HAP-1 (cell line): ENCODE measurements at places on chromosomes 3 and 15.

DNA sequence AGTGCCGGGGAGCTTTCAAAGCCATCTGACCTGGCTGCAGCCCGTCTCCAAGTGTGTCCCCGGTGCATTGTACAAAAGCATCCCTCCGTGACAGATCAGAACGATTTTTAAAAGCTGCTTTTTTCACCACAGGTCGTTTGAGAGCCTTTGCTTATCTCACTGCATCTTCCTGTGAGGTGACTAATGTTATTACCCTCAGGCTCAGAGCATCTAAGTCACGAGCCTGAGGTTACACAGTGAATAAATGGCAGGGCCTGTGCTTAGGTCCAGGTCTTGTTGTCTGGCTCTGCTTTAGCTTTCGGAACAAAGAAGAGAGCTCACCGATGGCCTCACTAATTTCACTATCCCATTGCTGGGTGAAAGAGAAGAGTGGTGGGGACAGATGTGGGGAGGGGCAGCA, 83.3 kb downstream of the SEC22A start:
- DNase-seq = no peak

- DNase-seq = no peak
These were observed 112.5 kb upstream of the SMAD3 start for GRCh38 chr15:66952756-66953522.

- no peak for DNase-seq
These were observed 12.8 kb upstream of the CSRNP1 start for GRCh38 chr3:39166134-39166710.

GRCh38 chr3:4320096-4320911, 17.1 kb downstream of the SETMAR start:
- DNase-seq = peak; percentile 99

DNA sequence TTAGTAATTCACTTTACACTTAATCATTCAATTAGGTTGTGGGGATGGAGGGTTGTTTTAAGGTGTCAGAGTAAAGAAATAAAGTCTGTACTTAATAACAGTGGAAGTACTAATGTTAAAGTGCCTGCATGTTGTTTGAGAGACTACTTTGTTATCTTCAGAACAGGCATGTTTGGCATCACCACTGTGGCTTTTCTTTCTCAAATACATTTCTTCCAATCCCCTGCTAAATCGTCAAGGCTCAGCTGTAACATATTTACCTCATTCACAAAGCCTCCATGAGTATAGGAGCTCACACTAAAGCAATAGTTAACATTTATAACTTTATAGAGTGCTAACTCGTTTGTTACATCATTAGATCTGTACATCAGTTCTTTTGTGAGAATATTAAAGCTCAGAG, 2.6 kb downstream of the TIMMDC1 start:
- DNase-seq = no peak

DNA sequence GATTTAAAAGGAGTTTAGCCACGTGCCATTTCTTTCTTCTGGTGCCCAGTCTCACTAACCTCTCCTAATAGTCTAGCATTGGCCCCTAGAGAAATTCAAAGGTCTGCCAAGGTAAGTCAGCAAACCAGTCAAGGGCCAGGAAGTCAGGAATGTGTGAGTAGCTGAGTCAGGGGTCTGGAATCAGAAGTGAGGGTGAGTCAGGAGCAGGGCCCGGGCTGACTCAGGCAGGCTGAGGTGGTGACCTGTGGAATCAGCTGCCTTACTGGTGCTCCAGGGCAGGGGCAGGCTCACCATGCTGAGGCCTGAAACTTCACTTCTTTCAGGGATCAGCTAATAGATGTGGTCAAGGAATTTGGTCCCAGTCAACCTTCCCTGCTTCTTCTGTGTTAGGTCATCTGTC, 105.8 kb upstream of the MYZAP start:
- DNase-seq = no peak

DNA sequence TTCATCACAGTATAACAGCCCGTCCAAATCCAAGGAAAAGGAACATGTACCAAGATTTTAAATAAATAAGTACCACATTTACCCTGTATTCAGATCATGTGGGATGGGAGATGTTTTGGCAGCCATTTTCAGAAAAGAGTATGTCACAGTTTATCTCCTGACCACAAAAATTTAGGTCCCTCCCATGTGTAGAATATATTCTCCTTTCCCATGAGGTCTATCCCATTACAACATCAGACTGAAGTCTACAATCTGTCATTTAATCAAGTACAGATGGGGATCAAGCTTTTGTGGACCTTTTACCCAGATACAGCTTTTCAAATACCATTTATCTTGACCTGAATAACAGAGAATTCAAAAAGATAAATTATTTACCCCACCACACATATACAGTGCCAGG, 444.5 kb downstream of the PLOD2 start:
- DNase-seq = no peak

GRCh38 chr15:45174069-45174468, 13.7 kb downstream of the SHF start:
- DNase-seq = no peak

DNA sequence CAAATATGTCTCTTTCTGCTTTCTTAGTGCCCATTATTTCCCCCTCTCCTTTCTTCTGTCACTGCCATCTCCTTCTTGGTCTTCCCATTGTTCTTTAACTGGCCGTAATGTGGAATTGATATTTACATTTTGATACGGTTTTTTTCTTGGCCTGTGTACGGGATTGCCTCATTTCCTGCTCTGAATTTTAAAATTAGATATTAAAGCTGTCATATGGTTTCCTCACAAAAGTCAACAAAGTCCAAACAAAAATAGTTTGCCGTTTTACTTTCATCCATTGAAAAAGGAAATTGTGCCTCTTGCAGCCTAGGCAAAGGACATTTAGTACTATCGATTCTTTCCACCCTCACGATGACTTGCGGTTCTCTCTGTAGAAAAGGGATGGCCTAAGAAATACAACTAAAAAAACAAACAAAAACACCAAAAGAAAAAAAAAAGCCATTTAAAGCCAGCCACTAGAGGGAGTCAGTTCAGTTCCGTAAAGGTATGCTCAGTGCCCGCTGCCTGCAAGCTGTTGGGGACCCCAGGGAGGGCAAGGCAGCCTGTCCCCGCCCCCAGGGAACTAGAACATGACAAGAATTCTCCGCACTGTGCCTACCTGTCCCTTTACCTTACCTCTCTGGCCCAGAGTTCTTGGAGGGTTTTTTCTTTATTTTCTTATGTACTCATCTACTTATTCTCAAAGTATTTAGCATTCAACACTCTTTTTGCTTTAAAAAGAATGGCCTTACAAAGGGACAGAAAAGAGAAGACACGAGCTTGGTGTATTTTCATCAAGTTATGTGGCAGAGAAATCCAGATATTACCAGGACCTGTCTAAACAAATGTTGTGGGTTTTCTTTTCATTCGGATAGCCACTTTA, 30.0 kb upstream of the NR2E3 start:
- peak; percentile 74 for DNase-seq

DNA sequence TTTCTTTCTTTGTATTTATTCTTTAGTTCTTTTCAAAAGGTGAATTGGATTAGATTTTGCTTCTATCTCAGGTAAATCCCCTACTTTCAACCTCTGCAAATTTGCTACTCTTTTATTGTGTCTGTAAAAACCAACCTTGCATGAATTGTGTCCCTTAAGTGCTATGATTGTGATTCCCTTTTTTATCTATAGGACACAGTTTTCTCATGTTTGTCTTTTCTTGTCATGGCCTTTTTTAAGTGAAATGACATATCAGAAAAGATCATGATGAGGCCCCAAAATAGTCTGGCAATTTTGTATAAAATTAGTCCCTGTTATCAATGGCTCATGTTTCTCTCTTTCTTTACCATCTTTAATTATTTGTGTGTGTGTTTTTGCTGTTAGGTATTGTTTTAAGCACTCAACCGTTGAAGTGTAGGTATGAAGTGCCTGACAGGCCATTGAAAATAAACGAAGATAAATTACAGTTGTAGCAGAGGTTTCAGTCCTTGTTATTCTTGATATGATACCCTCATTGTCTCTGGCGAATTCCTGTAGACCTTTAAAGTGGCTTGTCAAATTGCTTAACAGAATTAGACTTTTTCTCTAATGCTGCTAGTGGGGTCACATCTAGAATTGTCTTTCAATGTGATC, 184.3 kb downstream of the UBE2E2 start:
- DNase-seq = no peak

DNA sequence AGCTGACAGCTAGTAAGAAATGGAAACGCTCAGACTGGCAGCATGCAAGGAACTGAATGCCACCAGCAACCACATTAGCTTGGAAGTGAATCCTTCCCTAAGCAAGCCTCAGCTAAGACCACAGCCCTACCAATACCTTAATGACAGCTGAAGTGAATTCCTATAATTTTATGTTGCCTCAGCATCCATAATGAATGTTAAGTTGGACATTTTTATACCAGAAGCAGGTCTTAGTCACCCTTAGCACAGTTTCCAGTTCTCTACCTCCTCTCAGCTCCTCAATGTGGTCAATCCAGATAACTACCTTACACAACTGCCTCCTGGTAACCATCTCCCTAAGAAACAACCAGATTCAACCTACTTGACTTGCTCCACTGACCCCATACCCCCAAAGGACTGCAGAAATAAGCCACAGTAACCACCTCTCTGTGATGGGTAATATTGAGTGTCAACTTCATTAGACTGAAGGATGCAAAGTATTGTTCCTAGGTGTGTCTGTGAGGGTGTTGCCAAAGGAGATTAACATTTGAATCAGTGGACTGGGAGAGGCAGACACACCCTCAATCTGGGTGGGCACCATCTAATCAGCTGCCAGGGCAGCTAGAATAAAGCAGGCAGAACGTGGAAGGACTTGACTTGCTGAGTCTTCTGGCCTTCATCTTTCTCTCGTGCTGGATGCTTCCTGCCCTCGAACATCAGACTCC, 33.5 kb downstream of the NEDD4 start:
- DNase-seq = no peak

DNA sequence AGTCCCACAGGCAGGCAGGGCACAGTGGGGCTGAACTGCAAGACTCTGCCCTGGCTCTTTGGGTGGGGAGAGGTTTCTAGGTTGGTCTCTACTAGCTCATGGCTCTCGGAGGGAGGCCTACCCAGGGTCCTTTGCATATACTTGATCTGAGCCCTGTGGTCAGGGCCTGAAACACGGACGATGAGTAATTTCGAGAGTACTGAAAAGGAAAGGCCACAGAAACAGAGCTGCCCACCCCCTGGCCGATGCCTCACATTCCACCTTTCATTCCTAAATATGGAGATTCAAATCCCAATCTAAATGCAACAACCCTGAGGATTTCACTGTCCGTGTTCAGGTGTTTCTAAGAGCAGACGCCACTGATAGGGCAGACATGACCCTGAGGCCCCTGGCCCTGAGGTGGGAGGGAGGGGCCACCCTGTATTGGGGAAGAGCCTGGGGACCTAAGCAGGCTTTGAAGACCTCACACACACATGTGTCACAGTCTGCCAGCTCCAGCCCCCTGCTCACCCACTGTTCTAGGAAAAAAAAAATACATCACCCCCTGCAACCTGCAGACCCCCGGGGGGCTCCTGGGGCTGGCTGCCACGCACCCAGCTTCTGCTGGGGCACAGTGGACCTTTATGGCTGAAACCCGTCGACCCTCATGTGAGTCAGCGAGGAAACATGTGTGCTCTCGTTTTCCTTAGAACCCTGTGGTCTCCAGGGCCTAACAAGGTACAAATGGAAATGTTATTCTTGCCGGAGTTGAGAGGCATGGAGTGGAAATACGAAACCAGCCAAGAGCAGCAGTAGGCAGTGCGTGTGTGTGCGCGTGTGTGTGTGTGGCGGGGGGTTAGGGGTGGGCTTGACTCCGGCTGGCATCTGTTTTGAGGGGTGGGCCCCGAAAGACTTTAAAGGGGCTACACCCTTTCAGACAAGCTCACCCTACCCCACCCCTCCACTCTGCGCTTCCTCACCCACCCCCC, 112.7 kb downstream of the CHSY1 start:
- DNase-seq = no peak

GRCh38 chr3:24709956-24710355, 215.3 kb upstream of the THRB start:
- no peak for DNase-seq

- DNase-seq = no peak
These were observed 10.3 kb upstream of the ETFA start for GRCh38 chr15:76321602-76322001.

DNA sequence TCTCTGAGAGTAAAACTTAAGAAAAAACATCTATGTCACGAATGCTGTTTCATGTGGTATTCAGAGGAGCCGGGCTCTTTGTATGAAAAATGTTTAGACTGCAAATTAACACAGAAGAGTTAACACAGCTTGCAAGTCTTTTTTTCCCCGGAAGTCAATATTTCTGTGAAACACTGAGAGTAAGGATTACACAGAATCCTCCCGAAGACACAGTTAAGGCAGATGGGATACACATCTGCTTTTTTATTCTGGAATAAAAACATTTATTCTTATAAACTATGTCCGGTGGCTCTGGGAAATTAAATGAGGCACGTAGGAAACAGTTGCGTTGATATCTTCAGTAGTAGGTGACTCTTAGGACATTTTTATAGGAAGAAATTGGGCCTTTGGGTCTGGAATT, 180.6 kb downstream of the PTPRG start:
- no peak for DNase-seq

DNA sequence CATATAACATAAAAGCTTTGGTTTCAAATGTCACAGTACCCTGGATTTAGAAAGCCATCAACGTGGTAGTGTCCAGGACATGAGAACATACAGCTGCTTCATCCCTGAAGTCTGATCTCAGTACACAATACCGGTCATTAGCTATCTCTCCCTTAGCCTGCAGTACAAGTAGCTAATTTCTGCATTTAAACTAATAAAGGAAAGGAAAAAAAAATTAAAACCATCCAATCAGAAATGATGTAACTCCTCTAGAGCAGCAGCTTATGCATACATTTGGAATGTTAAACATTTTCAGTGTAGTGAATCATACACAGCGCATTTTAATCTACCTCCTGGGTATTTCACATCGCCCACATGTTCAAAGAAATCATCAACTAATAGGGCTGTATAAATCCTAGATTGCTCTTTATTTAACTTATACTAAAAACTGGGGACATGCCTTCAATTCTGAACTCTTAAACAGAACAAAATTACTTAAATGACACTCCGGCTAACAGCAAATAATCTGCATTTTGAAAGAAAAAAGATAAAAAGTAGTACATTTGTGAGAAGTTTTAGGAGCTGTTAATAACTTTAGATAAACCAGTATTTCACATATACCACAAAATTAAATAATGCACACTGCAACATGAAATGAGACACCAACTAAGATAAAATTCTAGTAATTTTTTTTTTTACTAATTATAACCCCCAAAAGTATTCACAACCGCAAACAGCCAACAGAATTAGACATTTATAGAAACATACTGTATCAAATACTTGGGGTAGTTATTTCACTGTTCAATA, 3.7 kb downstream of the IGF2BP2 start:
- DNase-seq = no peak

GRCh38 chr15:69320977-69321554, 22.4 kb downstream of the PAQR5 start:
- DNase-seq = no peak

DNA sequence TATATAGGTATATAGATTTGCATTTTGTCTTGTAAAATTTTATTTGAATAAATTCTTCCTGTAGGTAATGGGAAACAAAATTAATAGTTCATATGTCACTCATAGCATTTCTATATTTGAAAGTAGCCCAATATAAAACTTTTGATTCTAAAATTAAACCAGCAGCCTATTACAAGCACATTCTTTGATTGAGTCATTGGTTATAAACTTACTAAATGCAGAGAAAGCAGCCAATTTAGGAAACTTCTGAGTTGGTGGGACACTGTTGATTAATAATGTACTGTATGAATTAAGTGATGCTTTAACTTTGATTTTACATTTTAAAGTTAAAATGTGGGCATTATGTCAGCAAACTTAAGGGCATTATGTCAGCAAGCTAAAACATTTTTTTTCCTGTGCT, 34.5 kb downstream of the NR1D2 start:
- DNase-seq = no peak
